Hippocampal formation (tissue), 2 donors: ENCODE measurements at places on chromosomes 6 and 20.

DNA sequence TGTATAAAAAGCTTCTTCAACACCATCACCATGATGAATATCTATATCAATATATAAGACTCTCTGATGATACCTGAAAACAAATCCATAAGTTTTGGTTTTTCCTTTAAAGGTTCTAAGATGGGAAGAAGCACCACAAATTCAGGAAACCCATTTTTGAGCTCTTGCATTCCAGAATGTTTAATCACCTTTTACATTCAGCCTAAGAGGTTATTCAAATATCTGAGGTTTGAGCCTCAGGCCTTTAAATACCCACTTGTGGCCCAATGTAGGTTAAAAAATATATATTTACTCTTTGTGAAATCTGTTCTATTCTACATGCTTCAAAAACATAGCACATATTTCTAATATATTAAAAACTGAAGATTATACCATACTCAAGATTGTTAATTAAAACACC lies 17.6 kb downstream of the HDAC2 start:
- DNase-seq, result no peak

- DNase-seq, result no peak
Measured at GRCh38 chr20:62524505-62524911, 48.7 kb upstream of the GATA5 start.

DNA sequence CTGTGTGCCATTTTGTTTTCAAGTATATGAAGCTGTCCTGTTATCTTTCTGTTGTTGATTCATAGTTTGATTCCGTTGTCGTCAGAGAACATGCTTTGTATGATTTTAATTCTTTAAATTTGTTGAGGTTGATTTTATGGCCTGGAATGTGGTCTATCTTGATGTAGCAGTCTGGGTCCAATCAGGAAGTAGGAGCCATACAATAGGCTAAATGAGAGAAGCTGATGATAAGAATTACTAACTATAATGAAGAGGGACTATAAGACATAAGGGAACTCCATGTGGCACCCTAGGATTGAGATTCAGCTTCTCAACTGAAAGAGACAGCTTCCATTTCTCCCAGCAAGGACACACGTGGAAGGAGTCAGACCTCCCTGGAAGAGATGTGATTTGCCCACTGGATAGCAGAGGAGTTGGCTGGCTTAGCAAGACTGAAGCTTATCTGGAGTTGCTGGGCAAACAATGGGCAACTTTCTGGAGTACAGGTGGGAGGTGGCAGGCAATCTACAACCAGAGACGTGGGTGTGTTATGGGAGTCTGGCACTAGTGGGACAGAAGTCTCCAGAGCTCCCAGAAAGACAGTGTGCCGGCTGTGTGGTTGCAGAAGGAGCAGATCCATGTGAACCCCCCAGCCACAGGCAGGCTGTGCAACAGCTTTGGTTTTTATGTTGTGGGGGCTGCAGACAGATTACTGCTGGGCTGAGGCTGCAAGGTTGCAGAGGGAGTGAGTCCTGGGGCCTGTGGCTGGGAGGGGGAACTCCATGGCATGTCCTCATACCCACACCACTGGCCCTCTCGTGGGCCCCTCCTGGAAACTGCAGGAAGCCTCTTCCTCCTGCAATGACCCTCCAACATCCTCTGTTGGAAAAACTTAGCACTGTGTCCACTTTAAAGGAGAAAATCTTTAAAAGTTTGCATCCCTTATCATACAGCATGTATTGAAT lies 7.1 kb downstream of the ZNF831 start:
- DNase-seq, result no peak

DNA sequence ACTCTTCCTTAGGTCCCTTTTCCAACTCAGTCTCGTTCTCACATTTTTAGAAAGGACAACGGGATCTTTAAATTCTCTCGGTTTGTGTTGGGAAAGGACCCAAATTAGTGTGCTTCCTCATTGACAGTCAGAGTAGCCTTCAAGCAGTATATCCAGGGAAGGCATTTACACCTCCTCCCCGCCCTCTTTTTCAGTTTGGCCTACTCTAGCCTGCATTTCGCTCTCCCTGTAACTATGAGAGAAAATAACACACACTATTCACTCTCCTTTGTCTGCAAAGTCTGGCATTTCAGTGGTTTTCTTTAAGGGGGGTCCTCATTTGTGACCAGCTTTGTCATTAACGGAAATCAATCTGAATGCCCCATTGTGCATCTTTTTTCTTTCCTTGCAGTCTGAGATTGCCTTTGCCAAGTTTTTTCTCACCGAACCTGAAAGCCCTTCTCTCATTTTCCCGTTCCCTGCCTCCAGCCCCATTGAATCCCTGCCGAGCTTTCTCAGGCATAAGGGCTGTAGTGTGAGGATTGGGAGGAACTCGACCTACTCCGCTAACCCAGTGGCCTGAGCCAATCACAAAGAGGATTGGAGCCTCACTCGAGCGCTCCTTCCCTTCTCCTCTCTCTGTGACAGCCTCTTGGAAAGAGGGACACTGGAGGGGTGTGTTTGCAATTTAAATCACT lies 393 bp upstream of the FABP7 start:
- DNase-seq, result peak; percentile 70

GRCh38 chr6:11711003-11711983 lies 67.3 kb downstream of the ADTRP start:
- DNase-seq, result no peak

DNA sequence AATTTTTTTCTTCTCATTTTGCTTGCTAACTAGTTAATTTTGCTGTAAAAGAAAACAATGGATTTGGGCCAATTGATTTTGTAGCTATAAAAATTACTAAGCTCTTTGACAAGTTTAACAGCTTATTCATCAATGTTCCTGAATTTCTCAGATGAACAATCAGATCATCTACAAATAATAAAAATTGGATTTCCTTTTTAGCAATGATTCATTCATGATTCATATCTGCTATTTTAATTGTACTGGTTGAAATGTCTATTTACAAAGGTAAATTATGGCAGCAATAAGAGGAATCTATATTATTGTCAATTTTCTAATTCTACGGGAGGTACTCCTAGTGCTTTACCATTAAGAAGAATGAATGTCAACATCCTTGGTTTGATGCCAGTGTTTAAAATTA lies 178.8 kb upstream of the BTBD3 start:
- DNase-seq, result no peak

DNA sequence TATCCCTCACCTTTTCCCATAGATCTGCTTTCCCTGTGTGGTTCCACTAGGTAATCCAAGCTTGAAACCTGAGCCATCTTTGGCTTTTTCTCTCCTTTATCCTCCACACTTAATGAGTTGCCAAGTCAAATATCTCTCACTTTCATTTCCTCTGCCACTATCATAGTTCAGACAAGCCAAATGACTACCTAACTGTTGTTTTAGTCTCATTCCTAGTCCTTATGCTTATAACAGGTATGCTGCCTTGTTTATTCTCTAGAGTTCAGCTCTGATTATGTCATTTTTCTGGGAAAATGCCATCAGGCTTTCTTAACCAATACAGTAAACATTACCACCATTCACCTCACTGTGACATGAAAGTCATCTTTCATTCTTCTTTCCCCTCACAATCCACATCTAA lies 6.5 kb downstream of the EFHC1 start:
- no peak for DNase-seq

GRCh38 chr6:85416049-85416448 lies 33.8 kb upstream of the NT5E start:
- DNase-seq, result no peak

DNA sequence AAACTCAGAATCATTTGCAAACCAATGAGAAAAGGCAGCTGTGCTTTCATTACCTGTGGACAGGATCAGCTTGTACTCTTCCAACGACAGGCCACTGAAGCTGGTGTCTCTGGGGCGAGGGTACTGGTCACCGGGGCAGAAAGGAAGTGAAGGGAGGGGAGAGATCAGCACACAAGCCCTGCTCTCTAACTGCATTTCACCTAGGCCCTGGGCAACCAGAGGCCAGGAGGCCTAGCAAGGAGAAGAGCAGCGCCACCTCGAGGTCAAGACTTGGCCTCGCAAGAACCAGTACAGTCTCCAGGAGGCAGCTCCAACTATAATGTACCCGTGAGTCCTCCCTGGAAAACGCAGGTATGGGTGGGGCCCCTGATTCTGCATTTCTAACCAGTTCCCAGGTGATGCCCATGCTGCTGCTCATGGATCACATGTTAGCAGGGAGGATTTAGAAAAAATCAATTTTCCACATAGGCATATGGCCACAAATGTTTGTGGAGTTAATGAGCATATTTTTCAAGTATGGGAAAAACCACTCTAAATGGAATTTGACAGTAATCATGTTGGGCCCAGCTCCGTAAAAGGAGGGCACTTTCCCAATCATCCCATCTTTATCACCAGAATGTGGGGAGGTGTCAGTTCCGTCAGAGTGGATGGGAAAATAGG lies 11.0 kb downstream of the UQCC2 start:
- DNase-seq, result peak; percentile 21

GRCh38 chr6:43257367-43258145 lies 14.3 kb downstream of the TTBK1 start:
- no peak for DNase-seq

DNA sequence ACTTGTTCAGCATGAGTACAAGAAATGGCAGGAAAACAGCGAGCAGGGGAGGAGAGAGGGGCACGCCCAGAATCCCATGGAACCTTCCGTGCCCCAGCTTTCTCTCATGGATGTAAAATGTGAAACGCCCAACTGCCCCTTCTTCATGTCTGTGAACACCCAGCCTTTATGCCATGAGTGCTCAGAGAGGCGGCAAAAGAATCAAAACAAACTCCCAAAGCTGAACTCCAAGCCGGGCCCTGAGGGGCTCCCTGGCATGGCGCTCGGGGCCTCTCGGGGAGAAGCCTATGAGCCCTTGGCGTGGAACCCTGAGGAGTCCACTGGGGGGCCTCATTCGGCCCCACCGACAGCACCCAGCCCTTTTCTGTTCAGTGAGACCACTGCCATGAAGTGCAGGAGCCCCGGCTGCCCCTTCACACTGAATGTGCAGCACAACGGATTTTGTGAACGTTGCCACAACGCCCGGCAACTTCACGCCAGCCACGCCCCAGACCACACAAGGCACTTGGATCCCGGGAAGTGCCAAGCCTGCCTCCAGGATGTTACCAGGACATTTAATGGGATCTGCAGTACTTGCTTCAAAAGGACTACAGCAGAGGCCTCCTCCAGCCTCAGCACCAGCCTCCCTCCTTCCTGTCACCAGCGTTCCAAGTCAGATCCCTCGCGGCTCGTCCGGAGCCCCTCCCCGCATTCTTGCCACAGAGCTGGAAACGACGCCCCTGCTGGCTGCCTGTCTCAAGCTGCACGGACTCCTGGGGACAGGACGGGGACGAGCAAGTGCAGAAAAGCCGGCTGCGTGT lies 11.6 kb downstream of the TNFAIP3 start:
- no peak for DNase-seq

DNA sequence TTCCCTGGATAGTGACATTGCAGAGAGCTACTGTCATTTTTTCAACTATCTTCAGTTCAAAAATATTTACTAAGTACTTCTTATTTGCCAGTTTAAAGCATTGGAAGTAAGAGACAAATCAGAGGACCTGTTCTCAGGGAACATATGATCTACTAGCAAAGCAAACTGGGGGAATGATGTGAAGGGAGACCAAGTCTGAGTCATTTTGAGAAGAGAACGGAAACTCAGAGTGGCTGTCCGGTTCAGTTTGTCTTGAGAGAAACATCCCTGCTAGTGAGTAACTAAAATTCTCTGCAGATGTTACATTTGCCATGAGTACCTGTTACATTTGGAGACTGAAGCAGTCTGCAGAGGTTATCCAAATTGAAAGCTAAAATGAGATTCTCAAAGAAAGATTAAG lies 118.3 kb downstream of the KCNQ5 start:
- no peak for DNase-seq

DNA sequence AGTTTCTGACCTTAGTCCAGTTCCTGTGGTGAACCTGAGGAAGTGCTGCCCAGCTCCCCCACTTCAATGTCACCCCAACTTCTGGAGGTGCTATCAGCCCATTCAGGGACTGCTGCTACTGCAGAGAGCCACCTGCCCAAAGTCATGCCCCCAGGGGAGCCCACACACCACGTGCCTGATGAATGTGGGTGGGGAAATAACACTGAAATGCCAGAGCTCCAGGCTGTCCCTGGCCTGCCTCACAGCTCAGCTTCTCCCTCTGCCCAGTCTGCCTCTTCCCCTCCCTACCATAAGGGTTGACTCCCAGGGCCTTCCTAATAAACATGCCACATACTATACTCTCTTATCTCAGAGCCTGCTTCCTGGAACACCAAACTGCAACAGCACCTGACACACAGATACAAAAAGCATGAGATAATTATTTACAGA lies 276.4 kb upstream of the MOCS1 start:
- no peak for DNase-seq

- DNase-seq, result peak; percentile 37
Measured at GRCh38 chr20:21564127-21564773, 50.4 kb upstream of the NKX2-2 start.

DNA sequence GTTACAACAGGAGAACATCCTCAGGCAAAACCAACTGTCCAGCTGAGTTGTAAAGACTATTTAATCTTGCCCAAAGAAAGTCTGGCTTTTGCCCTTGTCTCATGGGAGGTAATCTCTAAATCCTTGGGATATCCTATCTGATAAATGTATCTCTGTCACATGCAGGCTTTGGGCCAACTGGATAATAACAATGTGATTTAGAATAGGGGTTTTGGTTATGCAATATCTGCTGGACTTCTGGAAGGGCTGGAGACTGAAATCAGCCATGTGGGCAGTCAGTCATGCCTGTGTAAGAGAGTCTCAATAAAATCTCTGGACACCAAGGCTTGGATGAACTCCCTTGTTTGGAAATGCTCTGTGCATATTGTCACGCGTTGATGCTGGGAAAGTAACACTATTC lies 56.3 kb upstream of the PRL start:
- DNase-seq, result no peak

DNA sequence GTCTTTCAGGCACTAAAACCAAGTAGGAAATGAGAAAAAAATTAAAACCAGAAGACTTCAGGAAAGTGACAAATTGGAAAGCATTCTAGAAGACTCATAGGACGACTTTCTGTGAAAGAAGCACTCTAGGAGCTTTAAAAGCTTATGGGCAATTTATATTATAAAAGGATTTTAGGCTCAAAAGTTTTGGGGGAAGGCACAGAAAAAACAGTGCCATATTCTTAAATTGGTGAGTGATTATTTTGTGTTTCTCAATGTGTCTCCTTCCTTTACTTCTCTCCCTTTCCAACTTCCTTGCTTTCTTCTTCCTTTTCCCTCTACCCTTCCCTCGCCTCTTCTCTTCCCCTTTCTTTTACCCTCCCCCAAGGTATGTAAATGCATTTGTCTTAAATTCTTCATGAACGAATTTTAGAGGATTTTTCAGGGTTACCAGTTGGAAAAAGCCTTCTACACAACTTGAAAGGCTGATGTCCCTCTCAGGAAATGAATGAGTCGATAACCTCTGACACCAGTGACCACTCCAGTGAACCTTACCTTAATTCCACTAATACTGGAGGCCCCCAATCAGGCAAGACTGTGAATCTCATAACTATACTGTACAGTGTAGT lies 2.6 kb upstream of the LIN28B start:
- no peak for DNase-seq

- no peak for DNase-seq
Measured at GRCh38 chr20:45279992-45280391, 25.6 kb upstream of the SLPI start.

GRCh38 chr20:23161968-23162696 lies 76.0 kb upstream of the CD93 start:
- DNase-seq, result no peak
